ENCODE measurements at places on chromosomes 2 and 18. TPM values are rescaled to one million over a fixed set of nuclear protein-coding genes. Genes with fewer than 3 reads are reported as not detected.
A peak's percentile ranks its signal among the peaks of the same experiment; 100 is the strongest.

GRCh38 chr2:34724107-34724506 is 1125.0 kb upstream of the FAM98A start:
- no peak for DNase-seq

- DNase-seq = no peak
These were observed 629.6 kb upstream of the FANCL start for GRCh38 chr2:58870704-58871103.

DNA sequence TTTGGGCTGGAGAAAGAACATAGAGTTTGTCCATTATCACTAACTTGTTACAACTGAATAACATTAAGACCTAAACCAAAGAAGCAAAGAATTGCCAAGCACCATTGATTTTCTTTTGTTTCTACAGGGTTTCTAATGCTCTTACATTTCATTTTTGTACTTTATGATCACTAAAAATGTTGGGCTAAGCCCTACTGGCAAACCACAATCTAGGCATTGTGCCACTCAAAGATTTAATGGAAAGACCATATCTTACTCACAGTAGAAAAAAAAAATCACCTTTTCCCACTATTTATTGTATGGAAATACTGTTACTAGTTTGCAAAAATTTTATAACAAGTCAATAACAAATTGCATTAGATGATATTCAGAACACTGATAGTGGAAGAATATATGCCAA is 447.4 kb upstream of the PKDCC start:
- DNase-seq = no peak

DNA sequence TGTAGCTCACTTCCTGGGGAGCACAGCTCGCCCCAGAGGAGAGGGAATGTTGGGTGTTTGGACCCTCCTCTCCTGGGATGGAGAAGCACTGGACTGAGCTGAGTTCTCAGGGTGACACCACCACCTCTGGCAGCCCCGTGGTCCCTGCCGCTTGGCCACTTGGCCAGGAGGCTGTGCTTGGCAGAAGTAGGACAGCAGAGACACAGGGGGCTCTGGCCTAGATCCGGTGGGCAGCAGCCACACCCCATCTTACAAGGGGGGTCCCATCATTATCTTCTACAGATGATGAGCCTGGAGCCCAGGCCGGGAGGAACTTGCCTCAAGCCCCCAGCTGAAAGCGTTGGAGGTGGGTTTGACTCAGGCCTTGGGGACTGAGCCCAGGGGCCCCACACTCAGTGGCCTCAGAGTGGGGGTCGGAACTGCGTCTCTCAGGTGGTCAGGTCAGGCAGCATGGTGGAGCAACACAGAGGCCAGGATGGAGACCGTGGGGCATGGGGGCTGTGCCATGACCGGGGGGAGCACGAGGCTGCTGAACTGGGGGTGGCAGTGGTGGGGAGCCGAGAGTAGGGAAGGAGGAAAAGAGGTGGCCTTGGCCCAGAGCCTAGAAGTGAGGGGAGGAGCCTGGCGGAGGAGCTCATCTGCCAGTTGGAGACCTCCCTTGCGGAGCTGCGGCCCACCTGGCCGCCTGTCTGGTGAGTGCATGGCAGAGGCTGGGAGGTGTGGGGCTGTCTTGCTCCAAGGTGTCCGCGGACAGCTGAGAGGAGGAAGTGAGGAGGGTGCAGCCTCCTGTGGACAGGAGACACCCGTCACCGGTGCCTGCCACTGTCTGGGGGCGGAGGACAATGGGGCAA is 63.6 kb upstream of the HDAC4 start:
- DNase-seq = peak; percentile 43

- no peak for DNase-seq
These were observed 56.8 kb downstream of the MYO1B start for GRCh38 chr2:191301971-191302370.

DNA sequence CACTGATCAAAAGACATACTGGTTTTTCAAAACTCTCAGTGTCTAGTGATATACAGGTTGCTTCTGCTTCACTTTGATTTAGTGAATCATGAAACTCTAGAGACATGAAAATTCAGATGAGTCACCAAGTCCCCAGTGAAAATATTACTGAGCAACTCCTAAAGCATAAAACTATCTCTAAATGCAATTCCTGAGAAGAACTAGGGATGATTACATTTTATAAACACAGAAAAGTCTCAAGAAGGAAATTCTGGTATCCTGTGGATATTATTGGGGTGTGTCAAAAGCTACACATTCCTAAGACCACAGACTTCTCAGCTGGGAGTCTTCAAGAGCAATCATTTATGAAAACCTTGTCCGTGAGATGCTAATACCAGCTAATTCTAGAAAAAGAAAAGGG is 9.7 kb downstream of the LRRTM4 start:
- no peak for DNase-seq

DNA sequence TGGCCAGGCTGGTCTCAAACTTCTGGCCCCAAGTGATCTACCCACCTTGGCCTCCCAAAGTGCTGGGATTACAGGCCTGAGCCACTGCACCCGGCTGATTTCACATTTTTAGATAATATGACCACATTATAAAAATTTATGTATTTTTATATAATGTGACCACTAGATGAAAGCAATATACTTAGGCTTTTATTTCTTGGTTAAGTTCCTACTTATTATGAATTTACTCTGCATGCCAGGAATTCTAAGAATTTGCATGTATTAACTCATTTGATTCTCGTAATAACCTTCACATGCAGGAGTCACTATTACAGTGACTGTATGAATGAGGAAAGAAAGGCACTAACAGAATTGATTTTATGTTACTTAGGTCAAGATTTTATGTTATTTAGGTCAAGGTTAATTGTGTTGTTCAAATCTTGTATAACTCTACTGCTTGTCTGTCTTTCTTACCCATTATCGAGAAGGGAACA is 25.6 kb upstream of the CASP8 start:
- no peak for DNase-seq

DNA sequence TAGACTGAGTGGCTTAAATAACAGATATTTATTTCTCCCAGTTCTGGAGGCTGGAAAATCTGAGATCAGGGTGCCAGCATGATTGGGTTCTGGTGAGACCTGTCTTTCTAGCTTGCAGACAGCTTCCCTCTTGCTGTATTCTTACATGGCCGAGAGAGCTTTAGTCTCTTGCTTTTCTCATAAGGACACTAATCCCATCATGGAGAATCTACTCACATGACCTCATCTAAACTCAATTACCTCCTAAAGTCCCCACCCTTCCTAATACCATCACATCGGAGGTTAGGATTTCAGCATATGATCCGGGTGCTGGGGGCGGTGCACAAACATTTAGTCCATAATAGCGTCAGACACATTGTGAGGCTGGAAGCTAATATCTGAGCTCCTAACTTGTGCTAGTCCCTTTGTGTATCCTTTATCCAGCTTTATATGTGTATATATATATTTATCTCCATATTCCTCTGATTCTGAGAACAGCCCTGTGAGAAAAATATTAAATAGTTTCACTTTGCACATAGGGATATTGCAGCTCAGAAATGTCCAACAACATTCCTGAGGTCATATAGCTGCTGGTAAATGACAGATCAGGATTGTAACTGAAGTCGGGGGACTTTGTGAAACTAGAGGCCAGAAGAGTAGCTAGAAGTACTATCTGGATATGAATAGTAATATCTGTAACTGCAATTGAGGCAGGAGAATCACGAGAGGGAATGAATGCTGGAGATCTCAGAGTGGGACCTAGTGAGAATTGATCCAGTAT is 28.9 kb downstream of the MARCHF4 start:
- peak; percentile 6 for DNase-seq

DNA sequence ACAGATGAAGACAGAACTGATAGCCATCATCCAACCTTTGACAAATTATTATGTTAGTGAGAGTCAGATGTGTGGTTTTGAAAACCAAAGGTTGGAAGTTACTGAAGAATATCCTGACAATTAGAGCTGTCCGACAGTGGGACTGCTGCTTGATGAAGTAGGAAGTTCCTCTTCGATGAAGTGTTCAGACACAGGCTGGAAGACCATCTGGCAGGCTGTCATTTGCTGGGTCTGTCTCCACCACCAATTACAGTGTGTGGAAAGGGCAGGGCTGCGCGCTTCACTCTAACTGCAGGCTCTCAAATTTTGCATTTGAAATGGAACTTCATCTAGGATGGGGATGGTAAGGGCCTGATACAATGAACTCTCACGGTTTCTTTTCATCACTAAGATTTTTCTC is 313.8 kb downstream of the PIK3C3 start:
- DNase-seq = no peak

DNA sequence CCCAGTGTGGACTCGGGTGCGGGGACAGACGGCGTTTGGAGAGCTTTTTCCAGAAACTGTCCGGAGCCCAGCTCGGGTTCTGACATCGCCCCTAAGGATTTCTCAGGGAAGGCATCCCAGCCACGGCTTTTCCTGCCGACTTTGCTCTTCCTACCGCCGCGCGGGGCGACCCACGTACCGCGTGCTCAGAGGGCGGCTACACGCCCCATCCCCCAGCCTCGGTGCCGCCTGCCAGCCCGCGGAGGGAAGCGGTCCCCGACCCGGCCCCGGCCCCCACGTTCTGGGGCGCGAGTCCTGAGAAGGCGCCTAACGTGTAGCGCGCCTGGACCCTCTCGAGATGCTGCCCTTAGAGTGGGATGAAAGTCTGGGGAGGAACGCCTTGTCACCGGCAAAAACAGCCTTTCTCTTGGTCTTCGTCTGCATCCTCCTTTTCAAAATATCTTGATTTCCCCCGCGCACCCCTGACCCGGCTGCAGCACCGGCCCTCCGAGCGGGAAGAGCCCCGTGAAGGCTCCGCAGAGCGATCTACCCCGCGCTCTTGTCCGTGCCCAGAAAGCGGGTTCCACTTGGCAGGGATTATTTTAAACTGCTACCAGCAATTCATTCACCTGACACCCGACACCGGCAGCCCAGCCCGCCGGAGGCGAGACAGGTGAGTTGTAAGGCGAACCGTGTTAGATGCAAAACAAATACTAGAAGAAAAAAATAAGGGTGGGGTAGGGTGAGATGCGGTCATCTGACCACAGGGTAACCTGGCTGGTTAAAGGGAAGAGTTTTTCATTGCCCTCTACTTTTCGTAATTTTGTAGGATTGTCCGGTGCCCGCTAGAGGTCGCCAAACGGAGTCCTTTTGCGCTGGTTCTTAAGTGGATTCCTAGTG is 812 bp upstream of the KCNG3 start:
- DNase-seq = peak; percentile 63

- no peak for DNase-seq
These were observed 40.7 kb downstream of the CYP26B1 start for GRCh38 chr2:72106978-72107377.

DNA sequence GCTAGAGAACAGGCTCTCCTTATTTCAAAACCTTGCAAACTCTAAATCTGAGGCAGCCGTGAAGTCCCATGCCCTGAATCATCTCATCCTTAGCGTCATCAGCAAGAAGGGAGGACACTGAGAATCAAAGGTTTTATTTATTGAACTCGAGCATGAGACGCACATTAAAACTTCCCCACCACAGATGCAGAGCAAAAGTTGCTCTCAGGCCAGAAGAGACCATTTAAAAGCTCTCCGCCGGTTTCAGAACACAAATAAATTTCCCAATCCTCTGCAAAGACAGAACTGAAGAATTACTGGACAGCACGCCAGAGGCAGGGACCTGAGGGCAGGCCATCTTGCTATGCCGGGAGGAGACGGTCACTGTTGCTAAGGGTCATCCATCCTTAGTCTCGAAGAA is 1.3 kb downstream of the AMMECR1L start:
- DNase-seq = no peak

DNA sequence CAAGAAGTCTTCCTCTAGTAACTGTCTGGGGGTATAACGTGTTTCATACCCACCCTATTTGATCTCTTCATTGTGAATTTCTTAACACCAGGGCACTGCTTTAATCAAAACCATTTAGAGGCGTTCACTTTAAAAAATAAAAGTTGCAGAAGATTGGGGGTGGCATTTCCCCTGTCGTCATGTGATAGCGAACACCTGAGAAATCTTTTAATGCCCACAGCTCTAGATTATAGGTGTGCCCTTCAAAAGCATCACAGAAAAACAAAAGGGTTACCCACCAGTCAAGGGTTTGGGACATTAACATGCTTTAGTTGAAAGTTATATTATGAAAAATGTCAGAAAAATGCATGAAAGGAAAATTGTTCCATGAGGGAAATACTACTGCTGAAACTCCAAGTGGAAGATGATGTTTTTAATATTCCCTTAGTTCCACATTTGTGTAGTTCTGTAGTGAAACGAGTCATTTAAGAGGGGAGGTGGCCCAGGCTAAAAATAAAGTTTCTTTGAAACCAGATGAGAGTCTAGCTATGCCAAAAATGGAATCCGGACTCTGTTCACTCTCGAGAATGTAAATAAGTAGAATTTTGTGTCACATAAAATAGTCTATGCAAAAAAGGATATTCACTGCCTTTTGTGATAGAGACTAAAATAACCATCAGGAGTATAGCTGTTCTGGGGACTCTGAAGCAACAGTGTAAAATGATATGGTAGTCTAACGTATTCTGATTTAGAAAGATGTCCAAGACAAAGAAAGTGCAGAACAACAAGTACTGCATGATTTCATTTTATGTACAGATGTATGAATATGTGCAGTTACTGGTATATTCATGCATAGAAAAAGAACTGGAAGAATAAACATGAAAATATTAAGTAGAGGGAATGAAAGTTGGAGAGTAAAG is 95.3 kb downstream of the TMEM247 start:
- DNase-seq = no peak

- no peak for DNase-seq
These were observed 1.7 kb downstream of the MYO1B start for GRCh38 chr2:191246820-191247380.

DNA sequence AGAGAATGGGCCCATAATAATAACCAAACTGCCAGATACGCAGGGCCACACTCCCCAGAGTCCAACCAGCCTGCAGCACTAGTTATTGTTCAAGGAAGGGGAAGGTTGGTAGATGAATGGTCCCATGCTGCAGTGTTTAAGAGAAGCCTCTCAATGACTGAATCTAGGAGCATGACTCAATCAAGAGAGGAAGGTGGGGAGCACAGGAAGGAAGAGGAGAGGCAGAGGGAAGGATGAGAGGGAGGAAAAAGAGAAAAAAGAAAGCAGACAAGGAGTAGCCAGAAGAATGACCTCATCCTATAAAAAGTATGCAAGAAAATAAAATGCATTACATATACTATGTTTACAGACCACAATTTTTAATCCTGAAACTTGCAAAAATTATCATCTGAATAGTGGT is 174.5 kb downstream of the TCF4 start:
- DNase-seq = no peak

DNA sequence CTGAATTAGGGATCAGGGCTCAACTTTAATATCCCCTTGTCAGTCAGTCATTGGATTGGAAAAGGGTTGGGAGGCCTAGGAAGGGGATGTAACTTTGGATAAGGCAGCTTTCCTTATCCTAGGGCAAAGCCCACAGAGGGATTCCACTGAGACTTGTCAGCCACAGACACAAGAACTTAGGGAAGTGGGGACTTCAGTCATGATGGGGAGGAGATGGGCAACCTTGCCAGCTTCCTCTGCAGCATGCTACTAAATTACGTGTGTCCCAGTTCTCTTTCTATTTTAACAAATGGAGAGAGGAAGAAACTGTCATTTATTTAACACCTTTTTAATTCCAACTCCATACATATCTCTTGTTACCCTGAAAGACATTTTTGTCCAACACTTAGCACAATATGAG is 237.8 kb downstream of the WDR7 start:
- DNase-seq = no peak

GRCh38 chr2:105184420-105184819 is 57.1 kb upstream of the GPR45 start:
- no peak for DNase-seq

The SLC38A11 gene
- total RNA-seq = 2.2 TPM

The UBE2F gene
- 29.3 TPM for total RNA-seq

The FOXI3 gene
- not detected for total RNA-seq

The KIF5C gene
- 0.33 TPM for total RNA-seq

The SLC5A7 gene
- not detected for total RNA-seq

The RBM43 gene
- total RNA-seq = 3.4 TPM

The RIT2 gene
- total RNA-seq = not detected

The CYTIP gene
- 1.1 TPM for total RNA-seq

The RBKS gene
- total RNA-seq = 13.3 TPM

Data from left lobe of liver (tissue), 2 donors.